ENCODE measurements at places on chromosomes 1 and 21.
A peak's percentile ranks its signal among the peaks of the same experiment; 100 is the strongest.

GRCh38 chr1:93681101-93681988 lies at the start of gene BCAR3:
TSS of gene BCAR3 (minus strand) at chr1:93681837. CDS start at chr1:93674930, 6,907 bp downstream.
- H3K36me3 ChIP-seq = no peaks in the 10 kb centered on the region
- peaks cover 6% of the 10 kb centered on the region for H3K4me1 ChIP-seq
- peak within 1 kb of the TSS; percentile 90 for H3K4me3 ChIP-seq
- DNase-seq = peak; percentile 85
- H3K27ac ChIP-seq = peak within 1 kb of the TSS; percentile 80

GRCh38 chr1:209428241-209428921 lies 155.1 kb upstream of the CAMK1G start:
- H3K36me3 ChIP-seq = no peaks in the 10 kb centered on the region
- no peaks in the 10 kb centered on the region for H3K4me1 ChIP-seq
- H3K27ac ChIP-seq = no peak overlapping the region
- H3K27me3 ChIP-seq = no peaks in the 10 kb centered on the region
- no peak overlapping the region for H3K4me3 ChIP-seq

- no peaks in the 10 kb centered on the region for H3K27me3 ChIP-seq
- no peak overlapping the region for H3K27ac ChIP-seq
- no peaks in the 10 kb centered on the region for H3K36me3 ChIP-seq
- no peak overlapping the region for H3K4me3 ChIP-seq
- H3K4me1 ChIP-seq = no peaks in the 10 kb centered on the region
Measured at GRCh38 chr1:29415861-29416260, 179.5 kb downstream of the PTPRU start.

- no peaks in the 10 kb centered on the region for H3K36me3 ChIP-seq
- no peak for DNase-seq
- H3K4me3 ChIP-seq = no peak overlapping the region
Measured at GRCh38 chr1:59552007-59552406, 255.1 kb downstream of the FGGY start.

DNA sequence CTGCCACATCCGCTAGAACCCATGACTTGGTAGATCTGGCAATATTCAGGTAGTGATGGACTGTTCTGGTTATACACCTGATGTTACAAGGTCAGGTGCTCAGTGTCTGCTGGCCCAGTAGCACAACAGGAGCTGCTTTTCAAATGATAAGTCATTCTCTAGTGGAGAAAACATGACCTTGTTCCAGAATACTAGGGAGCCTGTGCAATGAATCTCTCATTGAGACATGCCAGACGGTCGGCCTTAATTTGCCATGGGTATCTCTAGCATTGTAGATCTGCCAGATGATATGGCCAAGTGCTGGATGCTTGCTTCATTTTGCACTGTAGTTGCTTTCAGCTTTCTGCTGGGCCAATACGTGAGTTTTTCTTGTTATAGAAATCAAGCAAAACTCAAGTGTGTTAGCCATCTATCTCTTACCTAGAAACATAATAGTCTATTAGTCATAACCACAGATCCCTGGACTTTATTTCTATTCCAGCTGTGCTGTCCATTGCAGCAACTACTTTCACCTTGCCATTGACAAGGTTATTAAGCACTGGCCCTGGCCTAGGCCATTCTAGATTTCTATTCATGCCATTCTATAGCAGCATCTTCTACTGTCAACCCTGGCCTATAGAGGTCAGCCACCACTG lies 13.9 kb upstream of the CENPF start:
- H3K27me3 ChIP-seq = no peaks in the 10 kb centered on the region
- no peak for DNase-seq
- H3K36me3 ChIP-seq = no peaks in the 10 kb centered on the region
- peaks cover 9% of the 10 kb centered on the region for H3K4me1 ChIP-seq

DNA sequence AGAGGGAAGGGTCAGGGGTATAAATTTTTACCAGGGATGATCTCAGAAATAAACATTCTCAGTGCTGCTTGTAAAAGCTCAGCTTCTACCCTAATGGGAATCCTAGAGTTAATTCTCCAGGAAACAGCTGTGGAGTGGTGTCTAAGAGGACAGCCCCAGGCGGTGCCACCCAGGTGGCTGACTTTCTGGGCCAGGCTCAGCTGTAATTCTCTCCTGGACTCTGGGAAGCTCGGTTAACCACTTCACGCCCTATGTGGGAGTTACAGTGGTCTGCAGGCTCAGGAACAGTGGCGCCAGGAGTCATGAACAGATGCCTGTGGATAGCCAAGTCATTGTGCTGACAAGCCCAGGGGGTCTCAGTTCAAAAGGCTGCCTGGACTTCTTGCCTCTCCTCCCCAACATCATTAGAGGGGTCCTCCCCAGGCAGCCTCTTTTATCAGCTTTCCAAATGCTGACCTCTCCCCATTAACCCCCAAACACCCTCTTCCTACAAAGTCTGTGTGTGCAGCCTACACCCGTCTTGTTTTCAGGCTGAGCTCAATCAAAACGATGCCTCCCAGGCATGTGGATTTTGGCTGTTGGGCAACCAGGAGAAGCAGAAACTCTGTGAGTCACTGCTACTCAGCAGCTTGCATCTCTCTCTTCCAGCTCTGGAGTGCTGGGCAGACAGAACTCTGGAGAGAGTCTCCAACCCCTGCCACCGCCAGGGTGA lies 1.2 kb downstream of the HHIPL2 start:
- peaks cover 31% of the 10 kb centered on the region for H3K27me3 ChIP-seq
- H3K27ac ChIP-seq = no peak overlapping the region
- H3K4me3 ChIP-seq = no peak overlapping the region
- H3K4me1 ChIP-seq = no peaks in the 10 kb centered on the region
